ENCODE measurements at places on chromosomes 4 and X. TPM values are rescaled to one million over a fixed set of nuclear protein-coding genes. Genes with fewer than 3 reads are reported as not detected.

DNA sequence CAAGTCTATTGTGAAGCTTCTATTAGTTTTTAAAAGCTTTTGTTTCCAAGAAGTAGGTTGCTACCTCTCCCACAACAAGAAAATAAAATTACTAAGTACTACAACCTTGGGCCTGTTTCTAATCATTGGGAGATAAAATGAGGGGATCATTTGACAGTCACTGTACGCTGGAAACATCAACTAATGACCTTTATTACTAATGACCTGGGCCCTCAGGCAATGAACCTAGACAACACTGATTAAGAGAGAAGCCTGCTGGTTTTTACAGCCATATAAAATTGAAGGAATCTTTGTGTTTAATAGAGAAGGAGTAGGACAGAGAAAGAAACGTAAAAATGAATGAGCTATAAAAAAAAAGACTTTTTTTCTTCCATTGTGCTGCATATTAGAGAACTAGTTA, 1000.9 kb downstream of the STPG2 start:
- no peak for DNase-seq

- DNase-seq = no peak
Observed at GRCh38 chr4:72348701-72349100, 220.3 kb downstream of the ADAMTS3 start.

DNA sequence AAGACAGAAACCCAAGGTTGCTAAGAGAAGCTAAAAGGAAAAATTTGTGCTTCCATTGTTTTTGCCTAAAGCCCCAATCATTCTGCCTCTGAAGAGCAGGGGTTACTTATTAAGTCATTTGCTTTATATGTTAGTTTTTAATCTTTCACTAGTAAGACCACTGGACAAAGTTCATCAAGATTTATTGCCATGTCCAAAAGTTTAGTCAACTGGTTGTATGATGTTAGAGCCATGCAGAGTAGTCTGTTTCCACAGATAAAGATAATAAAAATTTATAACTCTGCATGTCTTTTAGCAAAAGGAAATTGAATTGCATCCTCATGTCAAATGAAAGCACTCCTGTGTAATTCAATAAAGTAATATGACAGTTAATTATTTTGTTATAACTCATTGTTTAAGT, 75.8 kb upstream of the PRKG2 start:
- no peak for DNase-seq

GRCh38 chr4:57037982-57038604, 59.4 kb downstream of the POLR2B start:
- DNase-seq = peak; percentile 36

- DNase-seq = no peak
Observed at GRCh38 chrX:122026665-122027064, 979.3 kb downstream of the GLUD2 start.

DNA sequence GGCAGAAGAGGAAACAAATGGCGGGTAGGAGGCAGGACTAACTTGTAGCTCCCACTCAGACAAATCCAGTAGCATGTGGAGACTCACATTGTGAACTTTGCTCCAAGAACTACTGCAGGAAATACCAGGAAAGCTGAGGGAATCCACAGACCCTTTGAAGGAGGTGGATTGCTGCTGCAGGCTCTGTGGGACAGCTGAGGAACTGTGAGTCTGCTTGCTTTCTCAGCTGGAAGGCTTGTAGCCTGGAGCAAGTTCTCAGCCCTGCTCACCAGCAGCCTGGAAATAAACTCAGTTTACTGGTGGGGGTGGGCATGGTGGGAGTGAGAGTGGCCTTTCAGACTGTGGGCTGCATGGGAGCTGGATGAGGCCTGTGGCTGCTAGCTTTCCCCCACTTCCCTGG, 16.0 kb downstream of the RTL3 start:
- DNase-seq = no peak

GRCh38 chr4:173500841-173501591, 29.0 kb downstream of the HAND2 start:
- DNase-seq = no peak

DNA sequence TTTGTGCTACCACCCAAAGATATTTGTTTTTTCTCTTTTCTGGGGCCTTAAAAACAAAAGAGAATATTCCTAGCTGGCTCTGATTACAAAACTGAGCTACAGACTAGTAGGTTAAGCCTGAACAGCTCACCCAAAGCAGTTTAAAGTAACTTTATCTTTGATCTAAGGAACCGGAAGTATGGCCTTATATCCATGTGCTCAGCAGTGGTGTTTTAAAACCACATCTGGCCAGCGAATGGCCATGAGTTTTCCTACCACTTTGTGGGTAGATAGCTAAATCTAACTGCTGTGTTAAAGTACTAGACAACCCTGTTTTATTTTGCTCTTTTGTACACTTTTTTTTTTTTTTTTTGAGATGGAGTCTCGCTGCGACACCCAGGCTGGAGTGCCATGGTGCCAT, 24.6 kb downstream of the ADGRG4 start:
- no peak for DNase-seq

GRCh38 chr4:8355306-8355705, 85.2 kb downstream of the ACOX3 start:
- peak; percentile 69 for DNase-seq

- peak; percentile 8 for DNase-seq
Observed at GRCh38 chrX:39242187-39242586, 440.9 kb downstream of the MID1IP1 start.

DNA sequence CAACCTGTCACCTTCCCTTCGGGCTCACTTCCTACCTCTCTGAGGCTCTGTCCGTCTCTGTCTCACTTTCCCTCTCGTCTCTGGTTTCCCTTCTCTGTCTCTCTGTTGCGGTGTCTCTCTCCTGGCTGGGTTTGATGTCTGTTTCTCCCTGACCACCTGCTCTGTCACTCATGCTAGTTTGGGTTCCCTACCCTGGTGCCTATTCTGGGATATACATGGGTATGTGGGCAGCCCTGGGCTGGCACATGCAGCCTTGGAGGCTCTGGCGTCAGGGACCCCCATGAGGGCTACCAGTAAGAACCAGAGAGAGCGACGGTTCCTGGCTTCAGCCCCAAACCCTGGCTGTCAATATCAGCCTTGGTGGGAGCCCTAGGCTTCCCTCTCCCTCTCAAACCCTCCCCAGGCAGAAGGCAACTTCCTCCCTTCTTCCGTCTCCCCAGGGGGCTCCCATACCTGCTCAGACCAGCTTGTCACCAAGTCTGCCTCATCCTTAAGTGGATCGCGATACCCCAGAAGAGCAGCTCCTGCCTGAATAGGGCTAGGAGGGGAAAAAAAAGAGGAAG, 314 bp downstream of the DNASE1L1 start:
- DNase-seq = no peak

DNA sequence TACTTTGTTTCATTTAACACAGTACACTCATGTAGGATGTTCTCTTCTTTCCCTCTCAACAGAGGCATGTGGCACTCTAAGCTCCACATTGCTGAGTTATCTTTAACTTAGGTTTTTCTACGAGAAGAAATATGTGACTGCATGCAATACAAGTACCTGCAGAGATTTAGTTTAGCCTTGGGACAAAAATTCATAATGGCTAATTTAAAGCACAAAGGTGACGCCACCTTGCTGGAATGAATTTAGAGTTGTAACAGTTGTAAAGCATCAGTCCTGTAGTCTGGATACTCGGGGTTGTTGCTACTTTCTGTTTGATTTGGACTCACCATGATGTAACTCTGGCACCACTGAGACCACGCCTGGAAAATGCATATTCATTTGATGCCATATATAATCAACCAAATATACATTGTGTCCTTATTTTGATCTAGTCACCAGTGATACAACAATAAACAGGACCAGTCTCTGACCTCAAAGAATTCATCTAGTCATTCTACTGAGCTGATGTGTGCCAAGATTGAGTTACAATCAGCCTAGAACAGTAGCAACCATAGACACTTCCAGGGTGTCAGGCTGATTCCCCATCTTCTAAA, 451.0 kb upstream of the ZFP42 start:
- DNase-seq = no peak

GRCh38 chr4:33057736-33058135, 2337.6 kb downstream of the PCDH7 start:
- no peak for DNase-seq

GRCh38 chrX:135494453-135494852, 26.0 kb upstream of the INTS6L start:
- DNase-seq = no peak

- no peak for DNase-seq
Observed at GRCh38 chr4:158112611-158113010, 60.2 kb downstream of the GASK1B start.

GRCh38 chr4:108224611-108225053, 55.9 kb upstream of the LEF1 start:
- peak; percentile 62 for DNase-seq

DNA sequence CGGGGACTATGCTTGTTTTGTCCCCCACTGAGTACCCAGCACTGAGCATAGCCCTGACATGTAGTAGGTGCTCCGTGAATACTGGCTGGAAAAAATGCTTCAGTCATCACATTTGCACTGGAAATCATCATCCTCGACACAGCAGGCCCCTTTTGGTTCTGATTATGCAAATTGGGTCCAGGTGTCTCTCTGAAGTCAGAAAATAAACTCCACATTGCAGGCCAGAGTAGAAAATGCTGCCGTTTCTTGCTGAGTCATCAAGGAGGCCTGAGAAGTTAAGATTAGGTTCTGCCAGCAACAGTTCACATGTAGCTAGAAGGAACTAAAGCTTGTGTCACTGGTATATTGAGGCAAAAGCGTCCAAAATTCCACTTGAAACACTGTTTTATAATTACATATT, 15.0 kb upstream of the STK32B start:
- peak; percentile 23 for DNase-seq

DNA sequence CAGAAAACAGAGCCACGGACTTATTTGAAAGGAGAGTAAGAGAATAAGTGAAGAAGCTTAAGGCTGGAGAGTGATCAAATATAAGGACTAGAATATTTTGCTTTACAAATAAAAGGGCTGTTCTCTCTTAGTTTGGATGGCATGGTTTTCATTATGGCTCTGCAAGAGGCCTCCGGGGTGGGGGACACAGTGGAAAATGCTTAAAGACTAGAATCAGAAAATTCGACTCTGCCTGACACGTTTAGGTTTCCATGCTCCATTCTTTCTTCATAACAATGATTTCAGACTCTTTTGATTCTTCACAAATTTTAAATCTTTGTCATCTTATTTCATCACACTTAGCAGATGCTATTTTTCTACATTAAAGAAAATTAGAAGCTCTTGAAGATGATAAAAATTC, 632.4 kb upstream of the BOD1L1 start:
- DNase-seq = no peak

DNA sequence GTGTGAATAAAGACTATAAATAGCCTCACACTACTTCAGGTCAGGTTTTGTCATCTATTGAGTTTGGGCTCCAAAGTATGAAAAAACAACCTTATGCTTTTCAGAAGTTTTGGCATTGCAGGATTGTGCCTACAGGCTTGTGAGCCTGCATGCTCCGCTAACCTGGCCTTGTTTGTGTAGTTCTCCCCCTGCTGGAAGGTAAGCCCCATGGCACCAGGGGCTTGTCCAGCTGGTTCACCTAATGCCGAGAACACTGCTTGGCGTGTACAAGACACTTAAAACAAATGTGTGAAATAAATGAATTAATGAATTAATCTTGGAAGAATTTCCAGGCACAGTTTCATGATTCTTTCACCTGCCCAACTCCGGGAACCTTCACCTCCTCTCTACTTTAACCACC, 1.8 kb upstream of the HSD17B10 start:
- DNase-seq = peak; percentile 37

DNA sequence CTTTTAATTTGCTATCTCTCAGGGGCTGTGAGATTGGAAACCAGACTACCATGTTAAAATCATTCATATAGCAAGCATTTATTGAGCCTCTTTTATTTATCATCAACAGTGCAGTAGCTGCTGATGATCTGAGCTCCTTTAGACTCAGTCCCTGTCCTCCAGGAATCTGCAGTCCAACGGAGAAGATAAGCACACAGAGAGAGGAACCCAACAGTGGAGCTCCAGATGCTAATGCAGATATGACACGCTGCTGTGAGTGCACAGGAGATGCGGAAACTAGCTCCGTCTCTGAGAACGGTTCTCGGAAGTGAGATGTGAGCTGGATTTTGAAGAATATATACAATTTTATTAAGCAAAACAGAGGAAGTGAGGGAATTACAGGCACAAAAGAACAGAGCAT, 35.4 kb downstream of the DCHS2 start:
- DNase-seq = no peak

GRCh38 chr4:145609481-145610427, 9.4 kb upstream of the MMAA start:
- DNase-seq = peak; percentile 57

- no peak for DNase-seq
Observed at GRCh38 chr4:22719218-22719617, 26.5 kb downstream of the GBA3 start.

DNA sequence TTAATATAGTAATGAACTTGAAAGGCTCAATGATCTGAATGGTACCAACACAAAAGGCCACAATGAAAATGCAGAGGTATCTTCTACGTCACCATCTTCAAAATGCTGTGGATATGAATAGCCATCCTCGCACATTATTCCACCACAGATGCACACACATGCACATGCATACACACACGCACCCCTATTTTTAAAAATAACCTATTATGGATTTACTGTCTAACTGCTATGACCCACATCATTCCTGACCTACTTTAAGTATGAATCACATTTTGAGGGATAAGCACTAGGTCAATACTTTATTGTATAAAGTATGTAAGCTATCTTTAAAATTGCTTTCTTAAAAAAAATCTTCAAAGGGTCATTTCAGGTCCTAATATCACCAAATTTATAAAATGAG, 24.4 kb upstream of the CORIN start:
- no peak for DNase-seq

DNA sequence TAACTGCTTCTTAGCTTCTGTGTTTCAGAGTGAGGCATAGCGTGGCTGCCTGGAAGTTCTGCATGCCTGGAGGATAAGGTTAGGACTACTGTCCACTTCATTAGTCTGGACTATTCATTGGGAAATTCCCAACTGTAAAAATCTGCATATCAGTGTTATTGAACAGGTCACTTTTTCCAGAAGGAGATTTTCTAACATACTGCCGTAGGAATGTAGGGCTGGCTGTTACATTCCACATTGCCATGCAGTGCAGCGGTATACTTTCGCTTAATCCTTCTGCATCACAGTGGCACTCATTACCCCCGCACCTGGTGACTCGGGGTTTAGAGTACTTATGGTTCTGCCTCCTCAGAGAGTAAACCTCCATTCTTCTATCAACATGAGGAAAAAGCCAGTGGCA, 104.6 kb downstream of the NPFFR2 start:
- no peak for DNase-seq

- no peak for DNase-seq
Observed at GRCh38 chr4:77204621-77205020, 47.6 kb downstream of the CCNG2 start.

LRPAP1 gene
- 116 TPM for total RNA-seq

HPSE gene
- total RNA-seq = 2.3 TPM

USP27X gene
- total RNA-seq = 1.6 TPM

THAP9 gene
- 4.6 TPM for total RNA-seq

CNOT6L gene
- total RNA-seq = 4.7 TPM

PTTG2 gene
- not detected for total RNA-seq

MAGEB2 gene
- not detected for total RNA-seq

COX7B gene
- 721 TPM for total RNA-seq

NUDT11 gene
- not detected for total RNA-seq

MXRA5 gene
- 1.1 TPM for total RNA-seq

ARHGEF6 gene
- 5.0 TPM for total RNA-seq

GPC4 gene
- 2.4 TPM for total RNA-seq

AREG gene
- not detected for total RNA-seq

PPP4R3C gene
- not detected for total RNA-seq

MAGEA11 gene
- total RNA-seq = not detected

XKRX gene
- not detected for total RNA-seq

RAB33A gene
- total RNA-seq = not detected

TLR3 gene
- 4.4 TPM for total RNA-seq

Data from A172 (cell line).